Effector CD8-positive, alpha-beta T cell (primary cell): ENCODE measurements at places on chromosomes 1 and 21.

DNA sequence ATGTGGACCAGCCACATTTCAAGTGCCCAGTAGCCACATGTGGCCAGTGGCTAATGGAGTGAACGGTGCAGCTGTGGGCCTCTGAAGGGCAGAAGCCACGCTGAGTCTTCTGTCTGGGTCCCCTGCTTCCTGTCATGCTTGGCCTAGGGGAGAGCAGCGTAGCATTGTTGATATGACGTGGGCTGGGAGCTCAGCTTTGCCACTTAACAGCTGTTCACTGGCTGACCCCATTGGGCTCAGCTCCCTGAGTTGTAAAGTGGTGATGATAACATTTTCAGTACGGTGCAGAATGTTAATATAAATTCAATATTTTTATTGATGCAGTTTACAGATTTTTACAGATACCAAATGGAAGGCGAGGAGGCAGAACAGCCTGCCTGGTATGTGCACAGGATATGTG lies 4.5 kb downstream of the PODN start:
- no peak for DNase-seq

- DNase-seq: no peak
These were observed 161.2 kb downstream of the PLPP3 start for GRCh38 chr1:56418151-56418631.

DNA sequence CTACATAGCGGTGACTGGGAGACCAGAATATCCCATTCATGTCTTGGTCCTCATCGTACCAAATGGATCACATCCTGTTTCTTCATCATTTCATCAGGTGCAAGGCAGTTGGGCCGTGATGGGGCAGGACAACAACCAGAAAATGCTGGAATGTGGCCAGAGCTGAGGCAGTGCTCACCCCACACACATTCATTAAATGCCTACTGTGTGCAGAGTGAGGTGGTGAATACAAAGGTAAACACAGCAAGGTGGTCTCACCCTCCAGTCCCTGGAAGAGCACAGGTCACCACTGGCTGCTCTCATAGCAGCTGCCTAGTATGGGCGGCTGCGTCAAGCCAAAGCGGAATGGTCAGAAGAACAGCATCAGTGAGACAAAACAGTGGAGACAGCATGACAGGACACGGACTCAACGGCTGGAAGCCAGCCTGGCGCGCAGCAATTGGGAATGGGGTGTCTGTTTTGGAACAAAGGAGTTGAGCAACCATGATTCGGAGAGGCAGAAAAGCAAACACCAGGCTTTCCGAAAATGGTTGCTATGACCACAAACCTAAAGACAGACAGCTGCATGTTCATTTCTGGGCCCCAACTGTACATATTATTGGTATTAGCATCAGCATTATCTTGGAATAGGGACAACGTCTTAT lies 5.6 kb upstream of the ADAMTSL4 start:
- DNase-seq: no peak

- no peak for DNase-seq
These were observed 41.4 kb downstream of the ACOT7 start for GRCh38 chr1:6352138-6352563.

DNA sequence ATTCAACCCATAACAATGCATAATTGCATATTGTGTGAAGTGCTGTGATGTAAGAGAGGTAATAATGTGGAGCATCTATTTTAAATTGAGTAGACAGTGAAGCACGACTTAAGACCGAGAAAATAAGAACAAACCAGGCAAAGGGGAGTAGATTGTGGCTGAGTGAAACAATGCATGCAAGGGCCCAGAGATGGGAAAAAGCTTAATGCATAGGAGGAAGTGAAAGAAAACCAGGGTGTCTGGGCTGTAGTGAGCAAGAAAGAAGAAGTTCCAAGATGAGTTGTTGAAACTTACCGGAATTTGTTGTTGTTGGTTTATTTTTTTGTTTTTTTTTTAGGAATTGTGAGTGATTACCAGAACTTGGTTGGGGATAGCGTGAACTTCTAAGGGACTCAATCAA lies 104.7 kb downstream of the SNX7 start:
- no peak for DNase-seq

DNA sequence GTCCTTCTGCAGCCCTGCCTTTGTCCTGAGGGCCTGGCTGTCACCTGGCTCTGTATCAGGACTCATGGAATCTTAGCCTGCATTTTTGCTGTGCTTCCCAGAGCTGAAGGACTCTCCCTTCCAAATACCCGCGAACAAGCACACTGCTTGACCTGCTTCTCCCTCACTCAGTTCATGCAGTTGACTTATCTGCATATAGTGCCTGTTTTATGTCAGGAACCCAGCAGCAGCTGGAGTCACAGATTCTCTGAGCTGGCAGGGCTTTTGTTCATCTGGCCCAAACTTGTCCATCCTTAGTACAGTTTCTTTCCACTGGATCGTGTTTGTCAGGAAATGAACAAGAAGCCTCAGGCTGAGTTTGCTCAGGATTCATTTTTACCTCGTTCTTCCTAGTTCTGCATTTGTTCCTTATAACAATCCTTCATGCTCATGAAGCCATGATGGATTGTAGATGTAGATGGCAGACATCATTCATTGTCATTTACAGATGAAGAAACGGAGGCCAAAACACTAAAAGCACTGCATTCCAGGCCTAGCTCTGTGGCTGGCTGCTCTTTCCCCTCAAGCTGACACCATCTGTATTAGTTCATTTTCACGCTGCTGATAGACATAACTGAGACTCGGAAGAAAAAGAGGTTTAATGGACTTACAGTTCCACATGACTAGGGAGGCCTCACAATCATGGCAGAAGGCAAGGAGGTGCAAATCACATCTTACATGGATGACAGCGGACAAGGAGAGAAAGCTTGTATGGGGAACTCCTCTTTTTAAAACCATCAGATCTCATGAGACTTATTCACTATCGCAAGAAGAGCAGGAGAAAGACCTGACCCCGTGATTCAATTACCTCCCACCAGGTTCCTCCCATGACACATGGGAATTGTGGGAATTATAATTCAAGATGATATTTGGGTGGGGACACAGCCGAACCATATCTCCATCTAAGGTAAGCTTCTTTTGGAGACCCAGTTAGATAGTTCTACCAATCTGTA lies 150.9 kb downstream of the HIVEP3 start:
- DNase-seq: no peak

DNA sequence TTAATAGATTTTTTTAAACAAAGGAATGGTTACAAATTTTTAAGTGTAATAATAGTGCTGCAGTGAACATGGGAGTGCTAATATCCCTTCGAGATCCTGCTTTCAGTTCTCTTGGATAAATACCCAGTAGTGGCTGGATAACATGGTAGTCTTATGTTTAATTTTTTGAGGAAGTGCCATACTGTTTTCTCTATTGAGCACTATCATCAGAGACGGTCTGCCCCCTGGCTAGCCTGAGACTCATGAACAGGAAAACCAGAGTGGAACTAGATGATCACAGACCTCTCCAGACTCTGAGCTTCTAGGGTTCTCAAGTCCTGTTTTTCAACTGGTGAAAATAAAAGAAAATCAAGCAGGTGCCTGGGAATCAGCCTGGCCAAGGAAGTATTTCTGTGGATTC lies 97.3 kb upstream of the MARK1 start:
- no peak for DNase-seq

DNA sequence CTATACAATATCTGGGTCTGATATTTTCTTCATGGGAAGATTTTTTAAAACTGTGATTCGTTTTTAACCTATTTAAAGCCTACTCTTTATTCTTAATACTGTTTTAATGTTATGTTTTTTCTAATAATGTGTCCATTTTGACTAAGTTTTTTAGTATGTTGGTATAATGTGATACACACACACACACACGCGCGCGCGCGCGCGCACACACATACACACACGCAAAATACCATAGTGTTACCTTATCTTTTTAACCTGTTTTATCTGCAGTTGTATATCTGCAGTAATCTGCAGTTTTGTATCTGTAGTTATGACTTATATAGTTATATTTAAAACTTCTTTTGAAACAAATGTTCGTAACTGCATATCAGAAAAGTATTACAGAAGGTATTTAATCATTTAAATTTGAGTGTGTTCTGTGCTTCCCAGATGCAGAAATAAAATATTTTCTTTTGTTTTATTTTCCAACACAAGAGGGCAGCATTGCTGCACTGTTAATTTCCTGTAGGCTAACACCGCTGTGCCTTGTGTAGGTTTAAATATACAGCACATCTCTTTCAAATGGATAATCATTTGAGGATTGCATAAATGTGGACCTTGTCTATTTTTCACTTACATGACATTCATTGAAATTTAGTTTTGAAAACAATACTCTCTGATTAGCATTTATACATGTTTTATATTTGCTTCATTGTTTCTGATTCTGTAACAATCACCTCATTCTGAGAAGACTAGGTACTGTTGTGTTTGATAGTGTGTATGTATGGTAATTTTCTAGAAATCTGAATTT lies 166.1 kb downstream of the PDE4B start:
- DNase-seq: no peak

DNA sequence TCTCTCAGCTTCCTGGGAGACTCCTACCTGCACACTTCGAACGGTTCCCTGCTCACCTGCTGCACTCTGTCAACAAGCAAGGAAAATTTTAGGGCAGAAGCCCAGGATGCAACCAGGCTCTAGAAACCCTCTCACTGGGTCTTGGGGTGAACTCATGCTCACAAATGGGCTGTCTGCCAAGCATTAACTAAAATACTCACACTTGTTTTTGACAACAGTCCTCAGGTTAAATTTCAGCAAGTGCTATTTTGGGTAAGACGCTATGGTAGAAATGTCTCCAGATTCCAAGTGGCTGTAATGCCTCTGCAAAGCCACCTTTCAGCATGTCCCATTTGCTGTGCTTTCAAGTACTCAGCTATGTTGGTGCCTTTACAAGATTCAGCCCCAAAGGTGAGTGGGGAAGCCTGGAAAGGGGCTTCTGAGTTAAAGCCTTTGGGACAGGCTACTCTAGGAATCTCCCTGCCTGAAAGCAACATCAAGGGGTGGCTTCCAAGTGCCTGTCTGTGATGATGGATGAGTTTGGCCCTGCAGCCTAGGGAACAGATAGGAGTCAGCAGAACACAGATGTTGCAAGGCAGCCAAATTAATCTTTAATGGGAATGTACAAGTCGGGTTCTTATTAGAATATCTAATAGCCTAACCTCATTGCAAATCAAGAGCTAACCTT lies 211.9 kb upstream of the SPAG17 start:
- DNase-seq: no peak

DNA sequence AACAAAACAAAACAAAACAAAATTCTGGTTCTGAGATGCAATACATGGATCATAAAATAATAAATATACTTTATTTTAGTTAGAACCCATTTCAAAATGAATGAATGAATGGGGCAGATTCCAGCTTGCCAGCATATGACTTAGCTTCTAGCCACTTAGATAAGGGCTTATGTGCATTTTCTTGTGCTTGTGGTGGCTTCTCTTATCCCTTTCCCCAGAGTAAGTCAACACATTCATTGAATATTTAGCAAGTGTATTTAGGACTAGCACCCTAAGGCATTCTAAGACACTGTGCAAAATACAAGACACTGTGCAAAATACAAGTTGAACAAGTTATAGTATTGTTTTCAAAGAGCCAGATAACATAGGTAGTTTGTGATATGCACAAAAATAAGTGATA lies 4.7 kb downstream of the ADIPOR1 start:
- DNase-seq: no peak

GRCh38 chr1:95852483-95853070 lies 618.6 kb downstream of the RWDD3 start:
- DNase-seq: no peak

DNA sequence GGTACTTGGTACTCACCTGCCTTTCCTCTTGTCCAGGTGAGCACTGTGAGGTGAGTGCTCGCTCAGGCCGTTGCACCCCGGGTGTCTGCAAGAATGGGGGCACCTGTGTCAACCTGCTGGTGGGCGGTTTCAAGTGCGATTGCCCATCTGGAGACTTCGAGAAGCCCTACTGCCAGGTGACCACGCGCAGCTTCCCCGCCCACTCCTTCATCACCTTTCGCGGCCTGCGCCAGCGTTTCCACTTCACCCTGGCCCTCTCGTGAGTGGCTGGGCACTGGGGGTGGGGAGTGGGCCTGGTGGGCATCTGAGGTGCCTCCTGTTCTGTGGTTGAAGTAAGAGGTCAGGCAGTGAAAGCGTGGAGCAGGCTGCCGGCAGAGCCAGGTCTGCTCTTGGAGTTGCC lies 11.7 kb downstream of the CELSR2 start:
- DNase-seq: no peak

GRCh38 chr21:41774467-41775148 lies 7.8 kb upstream of the RIPK4 start:
- DNase-seq: no peak

DNA sequence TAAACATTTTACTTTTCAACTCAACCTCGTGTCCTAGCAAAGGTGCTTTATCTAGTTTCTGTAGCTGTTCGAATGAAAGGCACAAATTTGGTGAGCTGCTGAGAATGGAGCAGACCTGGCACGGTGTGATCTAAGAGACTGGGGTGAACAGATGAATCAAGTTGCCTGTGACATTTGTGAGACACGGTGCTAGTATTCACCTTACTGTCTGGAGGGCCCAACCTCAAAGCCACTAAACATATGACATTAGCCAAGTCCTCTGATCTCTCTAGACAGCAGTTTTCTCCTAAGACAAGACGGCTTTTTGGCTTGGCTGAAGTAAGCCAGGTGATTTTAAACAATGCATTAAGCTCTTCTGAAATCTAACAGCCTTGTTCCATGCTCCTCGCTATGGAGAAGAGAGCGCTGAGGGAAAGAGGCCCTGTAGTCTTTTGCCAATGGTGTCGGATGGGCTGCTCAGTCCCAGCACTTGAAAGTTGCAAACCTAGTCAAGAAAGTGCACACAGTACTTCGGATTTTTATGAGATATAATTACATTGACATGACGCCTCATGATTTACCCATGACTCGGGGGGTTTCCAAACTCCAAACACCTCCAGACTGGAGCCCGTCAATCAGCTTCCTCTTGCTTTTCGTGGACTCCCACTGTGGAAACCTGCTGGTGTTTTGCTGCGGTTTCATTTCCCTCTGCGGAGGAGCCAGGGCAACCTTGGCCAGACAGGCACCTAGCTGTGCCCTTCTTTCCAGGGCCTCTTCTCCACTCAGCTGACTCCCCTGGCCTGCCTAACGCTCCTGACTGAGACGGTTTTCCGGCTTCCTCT lies 794 bp upstream of the TOR3A start:
- peak; percentile 18 for DNase-seq

GRCh38 chr21:25734654-25734903 lies 125 bp downstream of the ATP5PF start:
- no peak for DNase-seq

- peak; percentile 55 for DNase-seq
These were observed 86.6 kb upstream of the DPH5 start for GRCh38 chr1:101112051-101112780.

DNA sequence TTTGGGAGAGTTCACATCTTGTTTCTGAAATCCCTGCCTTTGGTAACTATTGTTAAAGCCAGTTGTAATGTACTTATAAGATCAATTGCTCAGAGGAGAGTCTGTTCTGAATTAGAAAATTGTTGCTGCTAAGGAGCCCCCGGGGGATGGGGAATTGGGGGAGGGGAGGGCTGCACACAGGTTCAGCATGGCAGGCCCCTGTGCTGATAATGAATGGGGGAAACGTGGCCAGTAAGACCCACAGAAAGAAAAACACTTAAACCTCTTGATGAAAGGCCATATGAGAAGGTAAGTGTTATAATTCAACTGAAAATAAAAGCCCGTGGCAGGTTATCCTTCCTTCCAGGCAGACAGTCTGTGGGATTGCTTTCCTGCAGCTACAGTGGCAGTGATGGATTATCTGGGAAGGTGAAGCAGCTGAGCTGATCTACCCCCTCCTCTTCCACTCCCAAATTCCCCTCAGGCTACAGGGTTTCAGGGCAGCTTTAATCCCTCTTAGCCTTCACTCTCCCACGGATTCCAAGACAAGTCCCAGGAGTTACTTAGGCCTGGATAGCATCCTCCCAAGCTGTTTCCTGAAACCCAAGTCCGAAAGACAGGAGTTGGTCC lies 398.8 kb downstream of the TBX15 start:
- no peak for DNase-seq
